Stimulated activated CD8-positive, alpha-beta memory T cell treated with anti-CD3 and anti-CD28 coated beads, Interleukin-4, amount 100 ng/mL, for 24 hours (primary cell): ENCODE measurements at places on chromosomes 3 and 15.

GRCh38 chr15:99481951-99482230 lies 83.9 kb upstream of the MEF2A start:
- no peak for DNase-seq

GRCh38 chr3:74561881-74562280 lies 52.6 kb downstream of the CNTN3 start:
- no peak for DNase-seq

DNA sequence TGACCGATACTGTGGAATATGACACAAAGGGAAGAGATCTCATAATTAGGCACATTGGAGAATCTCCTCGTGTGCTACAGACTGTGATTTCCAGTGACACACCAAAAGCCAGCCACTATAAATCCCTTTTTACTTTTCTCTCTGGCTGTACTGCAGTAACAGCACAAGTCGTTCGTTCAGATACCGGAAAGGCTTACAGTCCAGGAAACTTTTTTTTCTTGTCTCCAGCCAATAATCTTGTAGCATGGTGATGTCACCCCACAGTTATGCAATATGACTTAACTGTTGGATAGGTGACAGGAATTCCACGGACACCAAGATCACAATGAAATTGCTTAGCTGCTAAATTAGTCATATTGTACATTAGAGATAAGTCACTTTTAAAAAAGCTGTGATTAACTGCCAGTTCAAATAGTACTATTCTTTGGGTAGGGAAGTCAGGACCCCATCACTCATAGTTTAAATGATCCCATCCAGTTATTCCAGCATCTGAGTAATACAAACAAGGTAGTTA lies 36.3 kb upstream of the TSC22D2 start:
- DNase-seq = no peak

- DNase-seq = no peak
These were observed 2.9 kb downstream of the FBXL22 start for GRCh38 chr15:63600001-63600615.

- no peak for DNase-seq
These were observed 30.7 kb upstream of the CHD2 start for GRCh38 chr15:92869263-92869940.
